ENCODE measurements at places on chromosomes 13 and 19. TPM values are rescaled to one million over a fixed set of nuclear protein-coding genes. Genes with fewer than 3 reads are reported as not detected.

CCDC70 gene
- total RNA-seq: not detected

SETDB2 gene
- total RNA-seq: 14.0 TPM

CD22 gene
- not detected for total RNA-seq

ZNF682 gene
- total RNA-seq: 18.9 TPM

LILRA5 gene
- not detected for total RNA-seq

FUT6 gene
- not detected for total RNA-seq

MVB12A gene
- 15.5 TPM for total RNA-seq

NLRP5 gene
- not detected for total RNA-seq

KLK14 gene
- not detected for total RNA-seq

ZNF726 gene
- total RNA-seq: 7.6 TPM

BRME1 gene
- total RNA-seq: 14.8 TPM

MEIOSIN gene
- total RNA-seq: not detected

ENOX1 gene
- total RNA-seq: 29.7 TPM

PGLYRP2 gene
- total RNA-seq: not detected

SMIM24 gene
- total RNA-seq: 0.25 TPM

C5AR1 gene
- 0.25 TPM for total RNA-seq

MTUS2 gene
- total RNA-seq: 7.1 TPM

SARS2 gene
- total RNA-seq: 3.9 TPM

MAMSTR gene
- 0.74 TPM for total RNA-seq

MYO9B gene
- total RNA-seq: 20.9 TPM

MYO1F gene
- 2.5 TPM for total RNA-seq

RNF6 gene
- total RNA-seq: 16.2 TPM

FCHO1 gene
- 20.7 TPM for total RNA-seq

GGN gene
- total RNA-seq: under 0.01 TPM

KASH5 gene
- total RNA-seq: not detected

KANK2 gene
- 9.3 TPM for total RNA-seq

KANK3 gene
- total RNA-seq: 2.2 TPM
